ENCODE measurements at places on chromosomes 3 and 15.

DNA sequence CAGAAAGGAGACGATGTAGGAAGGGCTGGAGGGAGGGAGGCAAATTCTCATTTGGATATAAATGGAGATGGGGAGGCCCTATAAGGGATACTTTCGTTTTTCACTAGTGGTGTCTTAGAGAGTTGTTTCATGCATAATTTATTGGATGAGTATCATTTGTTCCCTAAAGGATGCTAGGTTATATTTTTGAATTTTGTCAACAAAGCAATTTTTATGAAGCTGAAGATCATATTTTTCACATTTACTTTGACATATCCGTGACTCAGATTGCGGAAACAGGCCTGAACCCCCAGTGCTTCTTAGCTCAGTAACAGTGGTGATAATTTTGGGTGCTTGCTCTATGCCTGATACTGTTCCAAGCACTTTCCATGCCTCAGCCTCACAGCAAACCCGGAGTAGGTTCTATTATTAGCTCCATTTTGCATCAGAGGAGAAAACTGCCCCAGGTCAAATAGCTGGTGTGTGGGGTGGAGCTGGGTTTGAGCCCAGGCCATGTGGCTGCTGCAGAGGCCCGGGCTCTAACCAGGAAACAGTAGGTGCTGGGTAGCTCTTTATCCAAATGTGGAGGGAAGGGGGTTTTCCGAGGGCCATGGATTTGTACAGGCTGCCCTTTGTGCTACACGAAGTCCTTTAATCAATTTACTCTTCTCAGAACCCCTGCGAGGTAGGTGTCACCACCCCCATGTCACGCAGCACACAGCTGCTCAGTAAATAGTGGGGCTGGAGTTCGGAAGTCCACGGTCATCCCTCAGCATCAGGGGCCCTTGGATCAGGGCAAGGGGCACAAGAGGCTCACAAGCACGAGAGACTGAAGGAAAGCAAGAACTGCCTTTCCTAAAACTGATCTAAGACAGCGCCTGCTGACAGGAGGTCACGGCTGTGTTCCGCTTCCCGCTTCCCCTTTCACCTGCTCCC lies 99.1 kb downstream of the SLC49A4 start:
- no peak overlapping the region for H3K4me3 ChIP-seq
- peaks cover 20% of the 10 kb centered on the region for H3K4me1 ChIP-seq
- DNase-seq, result no peak
- no peaks in the 10 kb centered on the region for H3K27me3 ChIP-seq

DNA sequence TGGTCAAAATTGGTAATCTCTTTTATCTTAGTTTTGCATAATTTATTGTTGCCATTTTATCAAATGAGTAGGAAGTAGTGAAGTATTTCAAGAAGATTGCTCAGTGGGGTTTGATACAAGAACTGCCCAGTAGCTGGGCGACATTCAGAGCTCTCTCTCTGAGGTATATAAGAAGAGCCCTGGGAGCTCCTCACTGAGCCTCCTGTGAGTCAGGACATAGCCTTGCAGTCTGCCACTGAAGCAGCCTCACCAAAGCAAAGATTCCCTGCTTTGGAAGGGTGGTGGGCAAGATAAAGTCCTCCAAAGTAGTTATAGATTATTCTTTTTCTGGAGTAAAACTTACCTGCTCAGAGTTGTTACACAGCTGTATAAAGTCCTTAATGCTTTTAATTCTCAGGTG lies 26.1 kb downstream of the SKIL start:
- no peak overlapping the region for H3K4me3 ChIP-seq
- no peak for DNase-seq
- H3K27ac ChIP-seq, result no peak overlapping the region
- peaks cover 31% of the 10 kb centered on the region for H3K36me3 ChIP-seq
- H3K27me3 ChIP-seq, result no peaks in the 10 kb centered on the region
- no peaks in the 10 kb centered on the region for H3K4me1 ChIP-seq

GRCh38 chr15:38187630-38188313 lies 64.9 kb upstream of the SPRED1 start:
- H3K27me3 ChIP-seq, result no peaks in the 10 kb centered on the region
- H3K4me1 ChIP-seq, result no peaks in the 10 kb centered on the region
- H3K36me3 ChIP-seq, result no peaks in the 10 kb centered on the region
- H3K27ac ChIP-seq, result no peak overlapping the region

GRCh38 chr15:57896114-57896513 lies 169.4 kb downstream of the ALDH1A2 start:
- H3K4me3 ChIP-seq, result no peak overlapping the region
- peak overlapping the region; percentile 36 for H3K27ac ChIP-seq
- no peaks in the 10 kb centered on the region for H3K36me3 ChIP-seq
- no peaks in the 10 kb centered on the region for H3K4me1 ChIP-seq
- no peaks in the 10 kb centered on the region for H3K27me3 ChIP-seq

- H3K27ac ChIP-seq, result peak overlapping the region; percentile 98
- no peak for DNase-seq
- H3K27me3 ChIP-seq, result no peaks in the 10 kb centered on the region
Observed at GRCh38 chr15:48178648-48178931, 495 bp upstream of the MYEF2 start.

DNA sequence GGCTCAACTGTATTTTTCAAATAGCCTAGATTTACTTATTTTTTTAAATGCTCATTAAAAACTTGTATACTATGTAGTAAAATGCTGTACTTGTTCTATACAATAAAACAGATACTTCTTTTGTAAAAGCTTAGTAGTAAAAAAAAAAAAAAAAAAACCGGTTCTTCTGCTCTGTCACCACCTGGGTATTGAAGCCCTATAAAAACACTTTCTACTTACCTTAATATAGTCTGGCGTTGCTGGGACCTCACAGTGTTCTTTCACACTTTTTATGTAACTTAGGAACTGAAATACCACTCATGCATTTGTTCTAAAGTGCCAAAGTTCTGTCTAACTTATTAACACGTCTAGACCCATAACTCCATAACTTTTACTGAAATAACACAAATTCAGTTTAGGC lies 61.4 kb downstream of the TASOR start:
- no peaks in the 10 kb centered on the region for H3K4me1 ChIP-seq
- no peak overlapping the region for H3K27ac ChIP-seq
- H3K4me3 ChIP-seq, result no peak overlapping the region
- peaks cover 34% of the 10 kb centered on the region for H3K36me3 ChIP-seq
- H3K27me3 ChIP-seq, result no peaks in the 10 kb centered on the region
